ENCODE measurements at places on chromosomes 2 and 18. TPM values are rescaled to one million over a fixed set of nuclear protein-coding genes. Genes with fewer than 3 reads are reported as not detected.

The SPC25 gene
- total RNA-seq: 5.4 TPM

The HOXD13 gene
- total RNA-seq: not detected

The LYG2 gene
- total RNA-seq: not detected

The DOK6 gene
- total RNA-seq: not detected

The ANKRD36B gene
- total RNA-seq: 69.9 TPM

The TXNL1 gene
- 52.8 TPM for total RNA-seq

The AQP12A gene
- not detected for total RNA-seq

The ZNF396 gene
- 1.0 TPM for total RNA-seq

The KLHL14 gene
- 17.2 TPM for total RNA-seq

The CYBRD1 gene
- total RNA-seq: not detected

The REL gene
- total RNA-seq: 34.6 TPM

GRCh38 chr2:2523461-2524347 lies 192.6 kb upstream of the MYT1L start:
- H3K4me3 ChIP-seq: no peak overlapping the region
- H3K27ac ChIP-seq: no peak overlapping the region
- no peak for DNase-seq
- H3K36me3 ChIP-seq: no peaks in the 10 kb centered on the region
- H3K27me3 ChIP-seq: no peaks in the 10 kb centered on the region

GRCh38 chr2:77391119-77391518 lies 131.1 kb downstream of the LRRTM4 start:
- H3K4me1 ChIP-seq: no peaks in the 10 kb centered on the region
- H3K27ac ChIP-seq: no peak overlapping the region
- DNase-seq: no peak
- no peaks in the 10 kb centered on the region for H3K27me3 ChIP-seq

- no peak overlapping the region for H3K4me3 ChIP-seq
- H3K4me1 ChIP-seq: no peaks in the 10 kb centered on the region
- H3K36me3 ChIP-seq: no peaks in the 10 kb centered on the region
- no peak overlapping the region for H3K27ac ChIP-seq
- no peaks in the 10 kb centered on the region for H3K27me3 ChIP-seq
Measured at GRCh38 chr2:181177376-181177775, 197.0 kb downstream of the UBE2E3 start.

- no peak overlapping the region for H3K4me3 ChIP-seq
- H3K27me3 ChIP-seq: no peaks in the 10 kb centered on the region
- H3K4me1 ChIP-seq: no peaks in the 10 kb centered on the region
- DNase-seq: no peak
- H3K36me3 ChIP-seq: no peaks in the 10 kb centered on the region
Measured at GRCh38 chr18:68467957-68468356, 247.0 kb downstream of the TMX3 start.

- H3K27ac ChIP-seq: no peak overlapping the region
- no peak for DNase-seq
- H3K27me3 ChIP-seq: no peaks in the 10 kb centered on the region
- no peaks in the 10 kb centered on the region for H3K36me3 ChIP-seq
- no peaks in the 10 kb centered on the region for H3K4me1 ChIP-seq
Measured at GRCh38 chr2:18161681-18162080, 283.2 kb downstream of the KCNS3 start.

GRCh38 chr18:34707670-34708069 lies 2.4 kb upstream of the DTNA start:
- no peak overlapping the region for H3K4me3 ChIP-seq
- no peaks in the 10 kb centered on the region for H3K36me3 ChIP-seq
- 0 out of 2 replicates have a peak, but pooled peaks cover 2% of the 10 kb centered on the region for H3K4me1 ChIP-seq
- no peaks in the 10 kb centered on the region for H3K27me3 ChIP-seq
- no peak overlapping the region for H3K27ac ChIP-seq

DNA sequence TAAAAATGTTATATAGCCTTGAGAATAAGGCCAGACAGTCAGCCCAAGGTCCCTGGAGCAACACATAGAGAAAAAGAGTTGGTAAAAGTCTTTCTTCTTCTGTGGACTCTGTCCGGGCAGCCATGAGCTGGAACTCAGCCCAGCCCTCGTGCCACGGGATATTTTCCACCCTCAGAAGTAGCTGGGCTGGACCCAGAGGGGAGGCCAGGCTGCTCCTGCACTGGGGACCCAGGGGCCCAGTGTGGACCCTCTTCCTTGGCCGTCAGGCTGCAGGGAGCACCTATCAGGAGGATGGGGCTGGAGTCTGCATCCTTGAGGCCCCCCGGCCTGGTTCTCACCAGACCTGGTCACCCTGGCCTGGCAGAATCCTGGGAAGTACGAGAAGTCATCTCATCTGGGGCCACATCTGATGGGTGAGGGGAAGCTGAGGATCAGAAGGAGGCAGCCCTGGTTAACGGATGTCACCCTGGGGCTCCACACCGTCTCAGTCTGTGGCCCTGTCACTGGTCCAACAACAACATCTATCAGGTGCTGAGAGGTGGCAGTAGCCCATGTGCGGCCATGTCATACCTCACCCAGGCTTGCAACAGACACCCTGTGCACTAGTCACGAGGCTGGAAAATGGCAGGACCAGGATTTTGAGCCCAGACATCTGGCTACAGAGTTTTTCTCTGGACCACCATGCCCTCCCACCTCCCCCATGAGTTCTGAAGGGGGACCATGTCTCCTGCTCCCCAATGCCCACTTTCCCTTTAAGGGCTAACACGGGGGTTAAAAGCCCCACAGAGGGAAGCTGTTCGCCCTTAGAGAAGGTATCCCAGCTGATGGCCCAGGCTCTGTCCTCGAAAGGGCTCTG lies 33.0 kb downstream of the SDC1 start:
- no peaks in the 10 kb centered on the region for H3K36me3 ChIP-seq
- no peak overlapping the region for H3K4me3 ChIP-seq
- no peak overlapping the region for H3K27ac ChIP-seq
- DNase-seq: no peak
- H3K4me1 ChIP-seq: peaks cover 10% of the 10 kb centered on the region

- H3K27me3 ChIP-seq: no peaks in the 10 kb centered on the region
- no peak overlapping the region for H3K4me3 ChIP-seq
- no peaks in the 10 kb centered on the region for H3K4me1 ChIP-seq
- H3K36me3 ChIP-seq: no peaks in the 10 kb centered on the region
Measured at GRCh38 chr18:70622622-70623419, 334.0 kb downstream of the SOCS6 start.

DNA sequence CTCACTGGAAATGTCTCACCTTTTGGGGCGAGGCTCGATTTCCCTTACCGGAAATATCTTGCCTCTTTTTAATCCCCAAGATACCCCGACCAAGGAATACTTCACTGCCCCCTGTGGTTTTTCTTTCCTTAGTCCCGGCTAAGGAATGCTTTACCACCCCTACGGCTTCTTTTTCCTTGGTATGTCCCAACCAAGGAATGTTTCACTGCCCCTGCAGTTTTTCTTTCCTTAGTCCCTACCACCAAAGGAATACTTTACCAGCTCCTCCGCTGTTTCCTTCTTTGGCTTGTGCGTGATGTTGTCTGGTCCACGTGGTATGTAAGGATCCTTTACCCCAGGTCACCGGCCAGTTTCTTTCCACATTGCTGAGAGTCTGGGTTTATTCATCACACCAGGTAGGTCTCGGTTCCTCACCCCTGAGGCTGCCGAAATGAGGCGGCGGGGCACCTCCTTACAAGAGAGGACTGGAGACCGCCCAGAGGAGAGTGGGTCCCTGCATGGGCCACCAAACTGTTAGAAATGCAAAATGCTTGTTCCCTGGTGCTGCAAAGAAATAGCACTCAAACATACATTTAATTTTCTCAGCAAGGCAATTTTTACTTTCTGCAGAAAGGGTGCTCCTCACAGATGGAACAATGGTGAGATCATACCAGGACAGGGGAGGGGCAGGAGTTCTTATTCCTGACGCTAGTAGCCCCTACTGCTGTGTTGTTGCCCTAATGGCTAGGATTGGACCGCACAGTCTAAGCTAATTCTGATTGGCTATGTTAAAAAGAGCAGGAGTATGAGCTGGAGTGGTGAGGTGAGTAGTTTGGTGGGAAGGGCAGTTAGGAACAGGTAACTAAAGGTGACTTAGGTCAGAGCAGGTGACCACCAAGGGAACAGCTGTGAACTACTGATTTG lies 33.4 kb upstream of the CLASP1 start:
- DNase-seq: peak; percentile 43
- H3K4me1 ChIP-seq: peaks cover 8% of the 10 kb centered on the region
- no peak overlapping the region for H3K4me3 ChIP-seq

GRCh38 chr2:60523963-60524362 lies 29.5 kb downstream of the BCL11A start:
- H3K4me1 ChIP-seq: peaks cover 95% of the 10 kb centered on the region
- H3K4me3 ChIP-seq: no peak overlapping the region
- H3K27ac ChIP-seq: 0 out of 2 replicates have a peak overlapping the region, but pooled peaks have one; percentile 4
- DNase-seq: no peak
- no peaks in the 10 kb centered on the region for H3K27me3 ChIP-seq

DNA sequence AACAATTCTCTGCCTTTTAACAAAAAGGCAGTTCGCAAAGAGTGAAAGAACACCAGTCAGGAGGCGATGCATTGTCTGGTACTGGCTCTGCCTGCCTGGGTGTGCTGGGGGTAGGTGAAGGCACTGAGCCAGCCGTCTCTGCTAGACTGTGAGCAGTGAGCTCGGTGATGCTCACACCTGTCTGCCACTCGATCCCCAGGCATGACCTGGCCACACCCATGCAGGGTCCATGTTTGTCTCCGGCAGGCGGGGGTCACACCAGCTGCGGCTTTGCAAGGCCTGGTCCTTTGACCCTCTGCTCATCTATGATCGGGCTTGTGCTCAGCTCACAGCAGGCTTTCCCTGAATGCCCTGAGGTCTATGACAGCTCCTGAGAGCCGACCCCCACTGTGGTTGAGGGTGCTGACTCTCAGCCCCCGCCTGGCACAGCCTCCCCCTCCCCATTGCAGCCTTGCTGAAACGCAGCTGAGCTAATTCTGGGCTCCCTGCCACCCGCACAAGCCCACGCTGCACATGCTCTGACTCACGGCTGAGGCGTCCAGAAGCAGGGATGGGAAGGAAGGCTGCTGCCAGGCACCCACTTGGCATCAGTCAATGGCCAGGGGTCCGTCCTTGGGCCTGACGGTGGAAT lies 23.7 kb downstream of the CRACDL start:
- peaks cover 59% of the 10 kb centered on the region for H3K4me1 ChIP-seq
- no peak for DNase-seq
- H3K36me3 ChIP-seq: no peaks in the 10 kb centered on the region
- H3K27ac ChIP-seq: peak overlapping the region; percentile 99
- peak overlapping the region; percentile 48 for H3K4me3 ChIP-seq

GRCh38 chr2:86221066-86221684 lies 21.9 kb downstream of the MRPL35 start:
- H3K4me1 ChIP-seq: no peaks in the 10 kb centered on the region
- peak; percentile 92 for DNase-seq
- H3K4me3 ChIP-seq: no peak overlapping the region

GRCh38 chr18:941331-941730 lies 36.7 kb downstream of the ADCYAP1 start:
- no peaks in the 10 kb centered on the region for H3K36me3 ChIP-seq
- H3K27ac ChIP-seq: no peak overlapping the region
- H3K4me3 ChIP-seq: no peak overlapping the region
- H3K27me3 ChIP-seq: no peaks in the 10 kb centered on the region

- H3K4me3 ChIP-seq: no peak overlapping the region
- no peak overlapping the region for H3K27ac ChIP-seq
- DNase-seq: no peak
- H3K27me3 ChIP-seq: no peaks in the 10 kb centered on the region
- H3K36me3 ChIP-seq: no peaks in the 10 kb centered on the region
Measured at GRCh38 chr2:120446236-120447126, 100.5 kb downstream of the INHBB start.

- no peak for DNase-seq
- no peak overlapping the region for H3K27ac ChIP-seq
- H3K4me3 ChIP-seq: no peak overlapping the region
- no peaks in the 10 kb centered on the region for H3K4me1 ChIP-seq
- no peaks in the 10 kb centered on the region for H3K27me3 ChIP-seq
Measured at GRCh38 chr2:75667884-75668283, 21.3 kb downstream of the MRPL19 start.

DNA sequence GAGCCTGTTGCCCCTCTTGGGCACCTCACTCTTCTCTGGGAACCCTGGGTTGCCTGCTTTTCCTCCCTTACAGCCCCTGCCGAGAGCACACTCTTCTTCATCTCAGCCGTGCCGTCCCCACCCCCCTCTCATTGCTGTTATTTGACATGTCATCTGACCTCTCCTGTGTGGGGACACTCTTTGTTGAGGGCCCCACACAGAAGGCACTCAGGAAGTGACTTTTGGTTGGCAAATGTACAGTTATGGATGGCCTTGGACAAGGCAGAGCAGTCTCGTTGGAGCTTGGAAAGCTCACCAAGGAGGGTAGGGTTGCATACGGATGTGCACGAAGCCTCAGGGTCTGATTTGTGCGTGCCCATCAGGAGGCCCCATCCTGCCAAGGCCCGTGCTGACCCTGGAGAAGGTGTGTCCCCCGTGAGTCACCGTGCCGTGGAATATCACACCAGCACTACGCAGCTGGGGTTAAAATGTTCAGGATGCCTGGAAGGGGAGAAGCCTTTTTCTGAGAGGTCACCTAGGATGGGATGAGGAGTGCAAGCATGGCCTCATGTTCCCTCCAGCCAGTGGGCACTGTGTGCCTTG lies 93.9 kb downstream of the CTIF start:
- no peaks in the 10 kb centered on the region for H3K27me3 ChIP-seq
- no peak overlapping the region for H3K27ac ChIP-seq
- H3K36me3 ChIP-seq: no peaks in the 10 kb centered on the region

DNA sequence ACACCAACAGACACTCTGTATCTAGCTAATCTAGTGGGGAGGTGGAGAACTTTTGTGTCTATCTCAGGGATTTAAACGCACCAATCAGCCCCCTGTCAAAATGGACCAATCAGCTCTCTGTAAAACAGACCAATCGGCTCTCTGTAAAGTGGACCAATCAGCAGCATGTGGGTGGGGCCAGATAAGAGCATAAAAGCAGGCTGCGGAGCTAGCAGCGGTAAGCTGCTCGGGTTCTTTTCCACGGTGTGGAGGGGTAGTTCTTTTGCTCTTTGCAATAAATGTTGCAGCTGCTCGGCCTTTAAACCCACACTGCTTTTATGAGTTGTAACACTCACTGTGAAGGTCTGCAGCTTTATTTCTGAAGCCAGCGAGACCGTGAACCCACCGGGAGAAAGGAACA lies 51.3 kb upstream of the FOXI3 start:
- no peak overlapping the region for H3K27ac ChIP-seq
- H3K4me3 ChIP-seq: no peak overlapping the region
- H3K27me3 ChIP-seq: no peaks in the 10 kb centered on the region
- no peaks in the 10 kb centered on the region for H3K4me1 ChIP-seq
- H3K36me3 ChIP-seq: no peaks in the 10 kb centered on the region
- no peak for DNase-seq

DNA sequence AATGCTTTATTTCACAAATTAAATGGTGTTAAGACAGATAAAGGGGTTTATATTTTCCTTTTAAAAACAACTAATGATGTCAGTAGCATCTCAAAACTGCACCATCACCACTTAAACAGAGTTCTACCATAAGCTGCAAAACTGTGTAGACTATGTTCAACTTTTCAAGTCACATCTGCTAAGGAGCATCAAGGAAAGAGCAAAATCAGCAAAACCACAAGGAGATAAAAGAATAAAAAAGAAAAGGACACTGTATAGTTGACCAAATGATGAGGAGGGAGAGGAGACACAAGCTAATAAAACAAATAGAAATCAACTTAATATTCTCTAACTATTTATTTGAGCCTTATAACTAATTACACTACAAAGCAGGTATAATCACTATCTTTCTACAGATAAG lies 33.9 kb downstream of the PRPF40A start:
- no peaks in the 10 kb centered on the region for H3K4me1 ChIP-seq
- no peak overlapping the region for H3K27ac ChIP-seq
- no peak for DNase-seq
- peaks cover 64% of the 10 kb centered on the region for H3K36me3 ChIP-seq
- H3K27me3 ChIP-seq: no peaks in the 10 kb centered on the region
- no peak overlapping the region for H3K4me3 ChIP-seq

- peak; percentile 81 for DNase-seq
- no peaks in the 10 kb centered on the region for H3K4me1 ChIP-seq
- no peaks in the 10 kb centered on the region for H3K27me3 ChIP-seq
- no peak overlapping the region for H3K4me3 ChIP-seq
- H3K27ac ChIP-seq: no peak overlapping the region
Measured at GRCh38 chr2:239934571-239935171, 90.5 kb downstream of the NDUFA10 start.
